ENCODE measurements at places on chromosomes 7 and 10.
A peak's percentile ranks its signal among the peaks of the same experiment; 100 is the strongest.

DNA sequence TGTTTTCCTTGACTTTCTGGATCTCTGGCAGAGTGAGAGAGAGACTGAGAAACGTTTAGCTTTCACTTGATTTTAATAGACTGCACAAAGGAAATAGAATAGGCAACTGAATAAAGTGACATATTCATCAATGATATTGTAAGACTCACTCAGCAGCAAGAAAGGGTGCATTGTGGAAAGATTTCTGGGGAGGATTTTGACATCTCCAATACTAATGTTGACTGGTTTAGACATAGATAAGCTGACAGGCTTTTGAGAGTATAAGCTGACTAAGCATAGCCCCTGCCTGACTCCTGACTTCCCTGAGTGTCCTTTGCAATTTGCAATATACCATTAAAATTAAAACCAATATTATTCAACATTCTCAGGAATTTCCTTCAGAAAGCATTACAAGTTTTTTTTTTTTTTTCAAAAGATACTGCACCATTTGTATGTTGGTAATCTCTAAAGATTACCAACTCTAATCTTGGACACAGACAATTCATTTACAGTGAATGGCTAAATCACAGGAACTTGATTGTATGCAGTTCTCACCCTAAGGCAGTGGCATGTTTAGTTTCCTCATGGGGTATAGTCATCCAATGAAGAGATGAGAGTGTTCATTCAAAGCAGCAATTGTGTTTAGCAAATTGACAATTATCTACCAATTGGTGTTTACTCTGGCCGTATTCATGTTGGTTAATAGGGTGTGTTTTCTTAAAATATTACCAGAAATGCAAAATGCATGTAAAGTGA, 325.6 kb downstream of the SORCS3 start:
- no peak for DNase-seq

DNA sequence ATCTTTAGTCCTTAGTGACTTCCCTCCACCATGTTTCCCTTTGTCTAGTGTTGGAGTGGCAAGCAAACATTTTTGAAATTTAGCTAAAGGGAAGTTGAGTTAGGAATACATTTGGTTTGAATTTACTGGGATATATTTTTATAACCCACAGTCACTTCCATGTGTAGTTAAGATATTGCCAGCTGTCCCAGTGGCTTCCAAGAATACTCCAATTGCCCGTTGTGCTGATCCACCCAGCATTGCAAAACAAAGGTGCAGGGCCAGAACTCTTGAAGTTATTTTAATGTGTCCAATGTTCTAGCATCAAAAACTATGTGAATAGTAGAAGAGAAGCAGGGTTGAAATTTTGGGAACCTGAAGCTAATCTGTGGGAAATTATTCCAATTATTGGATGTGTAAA, 2.5 kb upstream of the P4HA1 start:
- DNase-seq: no peak

GRCh38 chr10:63423494-63423893, 42.3 kb downstream of the JMJD1C start:
- no peak for DNase-seq

- no peak for DNase-seq
Observed at GRCh38 chr10:74114041-74114448, 36.6 kb downstream of the AP3M1 start.

- DNase-seq: no peak
Observed at GRCh38 chr10:86283466-86284287, 82.9 kb downstream of the GRID1 start.

DNA sequence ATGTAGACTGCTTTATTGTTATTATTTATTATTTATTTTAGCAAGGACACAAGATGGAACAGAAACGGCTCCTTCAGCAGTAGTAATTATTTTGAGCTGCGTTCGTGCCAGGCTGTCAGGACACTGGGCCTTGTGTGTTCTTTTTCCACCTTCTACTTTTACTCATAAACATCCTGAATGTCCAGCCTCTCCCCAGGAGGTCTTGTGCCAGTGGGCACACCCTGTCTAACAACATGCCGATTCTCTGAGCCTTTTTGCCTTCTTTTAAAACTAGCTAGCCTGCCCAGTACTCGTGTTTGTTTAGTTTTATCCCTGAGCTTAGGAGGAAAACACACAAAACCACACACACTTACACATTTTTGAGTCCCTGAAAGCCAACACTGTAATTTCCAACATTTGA, 1.2 kb downstream of the SCIN start:
- no peak for DNase-seq

DNA sequence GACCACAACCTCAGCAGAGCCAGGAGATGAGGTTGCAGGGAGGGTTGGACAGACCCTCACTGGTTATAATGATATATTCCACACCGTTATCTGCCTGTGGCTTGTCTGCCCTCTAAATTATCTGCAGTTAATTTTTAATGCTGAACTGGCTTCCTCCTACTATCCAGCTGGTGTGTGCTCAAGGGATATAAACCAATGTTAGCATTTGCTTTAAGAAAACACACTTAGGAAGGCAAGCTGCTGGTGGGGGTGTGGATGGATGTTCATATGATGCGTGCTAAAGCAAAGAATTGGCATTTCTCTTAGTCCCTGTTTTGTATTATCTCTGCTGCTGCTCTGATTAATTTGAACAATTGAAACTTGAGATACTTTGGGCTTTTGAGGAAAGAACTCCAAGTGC, 132.2 kb upstream of the NPVF start:
- DNase-seq: no peak

- DNase-seq: no peak
Observed at GRCh38 chr10:101879456-101880231, 36.0 kb upstream of the KCNIP2 start.

DNA sequence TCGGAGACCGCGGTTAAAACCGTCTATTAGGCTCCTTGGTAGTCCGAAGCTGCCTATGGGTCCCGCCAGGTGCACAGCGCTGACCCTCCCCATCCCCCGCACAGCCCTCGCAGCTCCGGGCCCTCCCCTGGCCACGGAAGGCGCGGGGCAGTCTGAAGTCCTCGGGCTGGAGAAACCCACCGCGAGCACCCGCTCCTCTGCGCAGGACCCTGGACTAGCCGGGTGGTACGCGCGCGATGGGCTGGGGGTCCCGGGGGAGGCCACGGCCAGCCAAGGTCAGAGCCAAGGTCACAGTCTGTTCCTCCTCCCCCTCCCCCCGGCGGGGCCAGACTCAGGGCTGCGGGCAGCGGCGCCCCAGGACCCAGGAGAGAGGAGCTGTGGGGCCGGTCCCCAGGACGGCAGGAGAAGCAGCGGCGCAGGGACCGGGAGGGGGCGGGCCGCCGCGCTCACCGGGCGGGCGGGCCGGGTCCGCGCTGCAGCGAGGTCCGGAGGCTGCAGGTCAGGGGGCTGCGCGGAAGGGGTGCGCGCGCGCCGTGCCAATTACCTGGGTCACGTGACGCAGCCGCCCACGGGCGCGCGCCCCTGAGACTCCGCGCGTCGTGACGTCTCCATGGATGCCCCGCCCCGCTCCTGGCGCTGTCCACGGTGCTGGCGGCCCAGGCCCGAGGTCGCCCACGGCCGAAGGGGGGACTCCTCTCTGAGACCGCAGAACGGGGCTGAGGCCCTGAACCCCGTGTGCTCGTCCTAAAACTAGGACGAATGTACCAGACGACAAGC, at the start of gene OGDHL:
Gene OGDHL (minus strand): TSS at position 535 of the 777 bp plus-strand sequence. CDS start 3,731 bp downstream, outside the sequence.
- peak; percentile 56 for DNase-seq

DNA sequence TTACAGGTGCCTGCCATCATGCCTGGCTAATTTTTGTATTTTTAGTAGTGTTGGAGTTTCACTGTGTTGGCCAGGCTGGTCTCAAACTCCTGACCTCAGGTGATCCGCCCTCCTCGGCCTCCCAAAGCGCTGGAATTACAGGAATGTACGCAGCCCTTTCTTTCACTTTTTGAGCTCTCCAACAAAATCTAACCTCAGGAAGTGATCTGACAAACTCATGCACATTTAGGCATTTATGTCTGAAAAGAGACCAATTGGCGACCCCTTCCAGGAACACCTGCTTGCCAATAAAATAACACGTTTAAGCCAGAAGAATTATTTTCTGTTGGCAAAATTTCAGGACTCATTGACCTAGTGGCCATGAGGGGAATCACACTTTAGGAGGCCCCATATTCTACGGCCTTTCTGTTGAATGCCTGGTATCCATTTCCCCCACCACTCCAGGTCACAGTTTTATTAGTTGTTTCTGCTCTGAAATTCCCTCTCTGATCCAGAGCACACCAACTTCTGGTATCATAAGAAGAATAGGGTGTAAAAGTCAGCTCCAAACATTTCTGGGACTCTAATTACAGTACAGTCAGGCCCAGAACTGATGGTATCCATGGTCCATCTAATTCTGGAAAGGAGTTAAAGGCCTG, 65.8 kb upstream of the FRMD4A start:
- no peak for DNase-seq

GRCh38 chr7:34059136-34059828, 153.9 kb downstream of the BMPER start:
- DNase-seq: no peak

GRCh38 chr7:43454936-43455518, 127.9 kb upstream of the STK17A start:
- DNase-seq: peak; percentile 52

GRCh38 chr10:4434516-4435071, 391.4 kb upstream of the AKR1E2 start:
- DNase-seq: no peak

- DNase-seq: no peak
Observed at GRCh38 chr7:49497471-49497870, 276.0 kb upstream of the VWC2 start.

DNA sequence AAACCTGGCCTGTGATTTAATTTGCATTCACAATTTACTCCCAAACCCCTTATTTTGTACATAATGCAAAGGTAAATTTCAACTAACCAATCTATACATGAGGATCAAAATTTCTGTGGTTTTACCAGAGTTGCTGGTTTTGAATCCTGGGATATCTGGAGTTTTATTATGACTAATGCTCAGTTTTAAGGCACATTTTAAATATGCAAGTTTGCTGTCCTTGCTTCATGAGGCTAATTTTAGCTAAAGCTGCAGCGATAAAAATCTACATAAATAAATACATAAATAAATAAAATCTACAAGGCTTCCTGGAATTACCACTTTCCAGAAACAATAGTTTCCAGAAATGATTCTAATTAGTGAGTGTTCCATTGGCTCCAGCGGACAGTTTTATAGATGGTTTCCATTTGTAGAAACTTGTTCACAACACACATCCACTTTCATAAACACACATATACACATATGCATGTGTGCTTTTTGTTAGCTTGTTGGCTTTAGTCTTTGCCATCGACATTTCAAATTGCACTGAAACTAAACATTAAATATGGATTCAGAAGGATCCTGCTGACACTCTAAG, 339.5 kb upstream of the NRP1 start:
- DNase-seq: no peak

GRCh38 chr7:13034693-13035092, 347.3 kb downstream of the ARL4A start:
- DNase-seq: no peak

DNA sequence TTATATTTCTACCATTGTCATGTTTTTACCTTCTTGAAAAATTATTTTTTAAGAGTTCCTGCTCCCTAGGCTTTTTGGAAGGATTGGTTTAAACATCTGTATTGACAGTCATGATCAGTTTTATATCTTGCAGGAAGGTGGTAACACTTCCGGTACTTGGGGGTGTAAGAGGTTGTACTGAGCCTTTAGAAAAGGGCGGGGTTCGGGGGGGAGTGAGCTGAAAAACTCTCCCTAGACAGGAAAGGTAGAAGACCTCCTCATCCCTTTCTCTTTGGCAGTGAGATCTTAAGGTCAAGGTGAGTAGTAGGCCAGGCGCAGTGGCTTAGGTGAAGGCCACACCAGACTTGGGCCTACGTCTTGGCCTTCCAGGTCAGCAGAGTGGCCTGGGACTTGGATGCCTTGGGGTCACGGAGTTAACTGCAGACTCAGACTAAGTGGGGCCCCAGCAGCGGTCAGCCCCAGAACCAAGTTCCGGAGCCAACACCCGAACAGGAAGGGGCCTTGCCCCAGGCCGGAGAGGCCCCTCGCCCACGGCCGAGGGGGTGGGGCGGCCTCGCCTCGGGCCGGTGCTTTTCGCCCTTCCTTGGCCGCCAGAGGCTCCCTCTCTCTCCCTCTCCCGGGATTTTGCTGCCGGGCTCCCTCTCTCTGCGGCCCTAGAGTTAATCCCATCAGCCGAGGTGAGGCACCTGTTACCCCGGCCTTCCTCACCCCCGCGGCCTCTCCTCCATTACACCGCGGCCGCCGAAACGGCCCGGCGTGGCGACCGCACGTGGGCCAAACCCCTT, at the start of gene PPP1R9A:
Gene PPP1R9A (plus strand): TSS at position 569 of the 785 bp plus-strand sequence. CDS start 2,520 bp downstream, outside the sequence.
- DNase-seq: peak; percentile 7

GRCh38 chr7:150620617-150621371, 11.4 kb downstream of the GIMAP6 start:
- no peak for DNase-seq

DNA sequence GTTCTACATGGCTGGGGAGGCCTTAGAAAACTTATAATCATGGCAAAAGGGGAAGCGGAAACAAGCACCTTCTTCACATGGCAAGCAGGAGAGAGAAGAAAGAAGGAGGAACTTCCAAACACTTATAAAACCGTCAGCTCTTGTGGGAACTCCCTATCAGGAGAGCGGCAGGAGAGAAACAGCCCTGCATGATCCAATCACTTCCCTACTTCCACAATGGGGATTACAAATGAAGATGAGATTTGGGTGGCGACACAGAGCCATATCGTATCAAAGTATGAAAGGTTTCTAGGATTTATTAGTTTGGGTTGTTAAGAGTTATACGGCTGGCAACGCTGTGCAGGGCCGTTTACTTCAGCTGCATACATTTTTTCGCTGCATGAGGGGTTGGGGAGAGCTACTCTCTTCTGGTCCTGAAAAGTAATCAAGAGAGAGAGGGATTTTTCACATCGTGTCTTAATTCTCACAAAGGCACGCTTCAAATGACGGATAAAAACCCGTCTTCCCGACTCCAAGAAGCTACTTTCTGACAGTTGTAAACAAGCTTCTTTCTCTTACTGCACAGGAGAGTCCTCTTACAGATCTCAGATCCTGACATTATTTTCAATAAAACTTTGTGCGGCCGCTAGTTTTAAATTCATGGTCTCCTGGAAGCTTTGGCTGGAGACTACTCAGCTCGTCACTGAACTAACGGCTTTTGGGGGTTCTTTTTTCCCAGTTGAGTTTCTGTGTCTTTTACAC, 751 bp upstream of the GTPBP10 start:
- DNase-seq: no peak

- DNase-seq: peak; percentile 38
Observed at GRCh38 chr10:118459642-118460193, 117.6 kb upstream of the FAM204A start.

DNA sequence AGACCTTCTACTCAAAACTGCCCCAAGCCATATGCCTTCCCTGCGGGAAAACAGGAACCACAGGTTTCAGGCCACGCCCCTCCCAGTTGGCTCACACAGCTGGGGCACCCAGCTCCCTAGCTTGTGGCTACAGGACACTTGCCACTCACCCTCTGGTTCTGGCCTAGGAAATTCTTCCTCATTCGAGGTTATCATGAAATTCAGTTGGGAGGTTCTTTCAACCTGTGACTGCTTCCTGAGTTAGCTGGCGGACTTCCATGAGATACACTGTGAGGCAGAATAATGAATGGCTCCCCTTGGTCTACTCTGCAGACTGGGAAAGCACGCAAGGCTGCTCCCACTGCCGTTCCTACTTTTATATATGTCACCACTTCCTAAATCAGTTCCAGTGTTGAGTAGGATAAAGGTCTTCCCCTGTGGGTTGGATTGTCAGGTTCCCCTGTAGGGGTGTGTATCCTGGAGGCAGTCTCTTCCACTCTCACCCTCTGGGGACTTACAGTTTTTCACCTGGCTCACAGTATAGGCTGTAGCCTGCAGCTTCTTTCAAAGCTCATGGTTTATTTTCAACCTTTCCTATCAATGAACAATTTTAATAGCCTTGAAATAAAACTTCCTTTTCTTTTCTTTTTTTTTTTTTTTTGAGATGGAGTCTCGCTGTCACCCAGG, 37.0 kb downstream of the GPR22 start:
- DNase-seq: peak; percentile 43
